ENCODE measurements at places on chromosomes 11 and 22.

DNA sequence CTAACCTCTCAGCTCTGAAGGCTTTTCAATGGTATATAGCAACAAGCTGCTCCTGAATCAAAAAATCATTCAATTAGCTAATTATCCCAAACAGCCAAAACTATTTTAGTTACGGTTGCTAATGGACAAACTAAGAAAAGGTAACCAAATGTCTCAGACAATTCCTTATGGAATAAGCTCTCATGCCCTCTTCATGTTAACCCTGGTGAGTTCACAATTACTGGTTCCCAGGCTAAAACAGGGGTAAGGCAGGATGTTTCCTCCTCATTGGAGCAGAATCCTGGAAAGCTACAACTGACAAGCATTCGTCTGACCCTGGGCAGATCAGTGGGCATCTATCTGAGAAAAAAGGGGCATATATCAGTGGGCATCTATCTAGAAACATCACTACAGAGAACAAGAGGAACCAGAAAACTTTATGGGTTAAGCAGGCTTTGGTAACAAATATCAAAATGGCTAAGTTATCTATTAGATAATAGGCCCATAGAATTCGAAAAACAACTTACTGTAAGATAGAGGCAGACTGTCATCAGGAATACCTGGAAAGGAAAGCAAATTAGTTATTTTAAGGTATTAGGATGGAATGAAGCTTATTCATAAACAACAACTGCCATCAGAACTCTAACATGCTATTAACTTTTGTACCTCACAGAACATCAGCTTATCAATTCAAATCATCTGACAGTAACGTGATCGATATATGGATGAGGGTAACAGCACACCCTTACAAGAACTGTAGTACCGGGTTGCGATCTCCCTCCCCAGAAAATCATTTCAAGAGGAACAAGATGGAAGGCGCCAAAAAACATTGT, 14.8 kb upstream of the WDR74 start:
- DNase-seq: no peak

DNA sequence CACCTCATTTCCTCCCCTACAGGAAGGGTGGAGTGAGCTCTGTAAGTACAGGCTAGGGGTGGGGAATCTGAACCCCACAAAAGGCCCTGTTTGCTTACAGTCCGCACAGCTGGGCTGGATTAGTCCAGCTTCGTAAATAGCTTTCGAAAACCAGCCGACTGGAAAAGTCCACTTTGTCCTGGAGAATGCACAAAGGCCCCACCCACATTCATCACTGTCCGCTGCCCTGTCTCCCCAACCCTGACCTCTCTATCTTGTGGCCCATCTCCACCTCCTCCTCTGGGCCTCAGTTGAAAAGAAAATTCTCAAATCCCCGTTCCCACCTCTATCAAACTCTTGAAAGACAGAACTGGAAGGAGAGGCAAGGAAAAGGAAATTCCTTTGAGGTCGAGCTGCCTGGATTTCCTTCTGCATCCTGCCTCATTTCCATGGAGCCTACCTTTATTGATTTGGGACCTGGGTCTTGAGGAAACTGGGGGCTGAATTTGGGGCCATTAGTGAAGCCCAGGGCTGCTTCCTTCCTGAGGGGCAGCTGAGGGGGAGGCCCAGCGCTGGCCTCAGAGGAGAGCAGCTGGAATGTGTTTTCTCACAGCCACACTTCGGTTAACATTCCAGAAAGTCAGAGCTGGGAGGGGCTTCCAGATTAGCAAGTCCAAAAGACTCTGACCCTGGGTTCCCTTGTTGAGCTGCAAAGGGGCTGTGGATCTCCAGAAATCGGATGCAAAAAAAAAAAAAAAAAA, 147.6 kb downstream of the FBXO7 start:
- DNase-seq: peak; percentile 91

DNA sequence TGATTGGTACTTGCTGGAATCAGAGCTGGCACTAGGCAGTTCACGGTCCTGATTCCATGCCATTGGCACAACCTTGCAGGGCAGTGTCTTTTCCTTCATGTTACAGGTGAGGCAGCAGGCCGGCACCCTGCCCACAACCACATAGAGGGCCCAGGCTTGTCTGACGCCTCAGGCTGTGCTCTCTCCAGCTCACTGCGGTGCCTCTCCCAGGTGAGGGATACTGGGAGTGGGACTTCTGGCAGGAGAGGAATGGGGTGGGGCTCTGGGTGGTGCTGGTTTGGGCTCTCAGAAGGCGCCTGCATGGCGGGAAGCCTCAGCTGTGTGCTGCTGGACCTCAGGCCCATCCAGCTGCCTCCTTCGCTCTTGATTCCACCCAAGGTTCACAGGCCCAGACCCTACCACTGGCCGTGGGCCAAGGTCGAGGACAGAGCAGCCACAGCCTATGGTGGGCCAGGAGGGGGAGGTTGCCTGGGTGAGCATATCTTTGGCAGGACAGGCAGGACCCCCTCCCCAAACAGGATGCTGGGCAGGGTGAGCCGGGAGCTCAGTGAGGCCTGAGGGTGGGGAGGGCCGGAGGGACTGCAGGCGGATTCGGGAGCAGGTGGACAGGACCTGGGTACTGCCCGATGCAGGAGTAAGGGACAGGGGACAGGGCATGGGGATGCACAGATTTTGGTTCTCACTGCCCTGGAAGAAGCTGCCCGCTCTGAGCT, 7.0 kb upstream of the MPPED1 start:
- no peak for DNase-seq

- DNase-seq: no peak
These were observed 507.6 kb downstream of the INSC start for GRCh38 chr11:15622231-15622890.

DNA sequence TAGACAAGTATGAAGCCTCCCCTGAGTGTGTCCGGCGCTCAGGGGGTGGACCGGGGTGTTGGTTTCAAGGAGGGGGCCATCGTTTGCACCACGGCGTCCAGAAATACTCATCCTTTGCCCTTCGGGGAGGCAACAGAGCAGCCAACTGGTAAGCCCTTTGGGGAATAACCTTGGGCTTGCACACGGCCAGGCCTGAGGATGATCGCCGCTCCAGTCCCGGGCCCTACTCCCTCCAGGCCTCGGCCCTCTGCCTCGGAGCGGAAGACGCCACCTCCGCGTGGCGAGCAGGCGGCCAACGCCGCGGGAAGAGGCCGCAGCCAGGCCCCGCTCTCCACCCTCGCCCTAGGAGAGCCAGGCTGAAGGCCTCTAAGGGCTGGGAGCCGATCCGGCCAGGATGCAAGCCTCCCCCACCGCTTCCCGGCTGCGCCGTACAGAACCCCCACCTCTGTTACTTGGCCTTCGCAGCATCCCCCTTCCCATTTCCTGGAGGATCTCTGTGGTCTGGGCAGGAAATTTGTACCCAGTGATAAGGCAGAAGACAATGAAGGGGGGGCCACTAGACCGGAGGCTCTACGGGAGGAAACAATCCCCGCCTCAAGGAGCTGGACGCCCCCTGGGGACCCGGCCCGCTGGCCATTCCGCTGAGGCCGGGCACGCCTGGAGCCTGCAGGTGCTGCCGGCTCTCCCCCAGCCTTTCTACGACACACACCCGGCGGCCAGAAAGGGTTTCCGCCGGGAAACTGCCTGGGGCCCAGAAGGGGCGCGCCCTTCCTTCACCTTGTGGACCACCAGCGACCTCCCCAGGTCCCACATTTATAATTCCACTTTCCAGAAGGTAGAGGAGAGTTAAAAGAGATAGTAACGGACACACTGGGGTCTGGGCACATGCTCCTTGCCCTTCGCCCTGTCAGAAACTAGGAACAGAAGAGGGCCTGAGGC, 2.6 kb downstream of the ESAM start:
- peak; percentile 73 for DNase-seq

GRCh38 chr11:104254347-104254746, 90.4 kb upstream of the PDGFD start:
- DNase-seq: no peak

DNA sequence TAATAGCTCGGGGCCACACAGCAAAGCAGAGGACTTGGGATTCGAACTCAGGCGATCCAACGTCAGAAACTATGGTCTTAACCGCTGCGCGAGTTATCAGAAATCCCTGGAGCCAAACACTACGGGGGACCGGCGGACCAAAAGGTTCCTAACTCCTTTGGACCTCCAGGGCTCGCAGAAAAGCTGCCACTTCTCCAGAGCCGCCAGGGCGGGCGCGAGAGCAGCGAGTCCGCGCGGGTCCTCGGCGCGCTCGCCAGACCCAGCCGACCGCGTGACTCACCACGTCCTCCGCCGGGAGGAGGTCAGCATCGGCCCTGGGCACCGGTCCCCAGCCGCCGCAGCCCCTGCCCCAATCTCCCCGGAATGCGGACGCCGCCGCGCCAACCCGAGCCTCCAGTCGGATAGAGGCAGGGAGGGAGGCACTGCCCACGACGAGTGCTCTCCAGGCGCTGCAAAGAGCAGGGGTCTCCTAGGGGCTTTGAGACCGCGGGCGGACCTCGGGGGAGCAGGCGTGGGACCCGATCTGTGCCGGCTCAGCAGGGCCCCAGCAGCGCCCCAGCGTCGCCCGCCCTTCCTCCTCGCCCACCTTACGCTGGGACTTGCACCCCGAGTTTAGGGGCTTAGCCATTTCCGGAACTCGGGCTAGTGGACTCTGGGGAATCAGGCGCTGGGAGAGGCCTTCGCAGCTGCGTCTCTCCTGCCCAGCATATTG, 6.2 kb upstream of the ALX4 start:
- DNase-seq: peak; percentile 66

DNA sequence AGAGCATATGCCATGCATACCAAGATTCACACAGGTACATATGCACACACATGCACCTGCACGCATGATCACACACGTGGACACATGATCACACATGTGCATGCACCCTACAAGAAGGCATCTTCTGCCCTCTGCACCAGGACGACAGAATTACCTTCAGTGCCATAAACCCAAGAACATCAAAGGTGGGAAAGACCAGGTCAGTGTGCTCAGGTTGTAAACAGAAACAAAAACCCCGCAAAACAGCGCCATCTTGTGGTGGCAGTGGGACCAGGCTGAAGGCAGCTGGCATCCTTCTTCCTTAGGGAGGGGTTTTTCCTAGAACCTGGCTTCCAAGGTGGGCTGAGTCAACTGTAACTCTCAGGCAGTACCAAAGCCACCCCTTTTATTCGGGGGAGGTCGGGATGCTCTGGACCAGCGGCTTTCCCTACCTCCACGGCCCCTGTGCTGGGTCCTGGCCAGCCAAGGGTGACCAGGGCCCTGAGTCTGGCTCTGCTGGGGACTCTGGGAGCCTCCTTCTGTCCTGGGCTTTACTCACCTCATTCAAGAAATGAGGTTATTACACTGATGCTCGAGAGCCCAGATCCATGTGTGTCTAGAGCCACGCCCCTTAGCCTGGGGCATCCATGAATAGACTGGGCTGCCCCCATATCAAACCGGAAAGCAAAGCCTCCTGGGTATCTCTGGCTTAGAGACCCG, 69.4 kb upstream of the FGF3 start:
- peak; percentile 60 for DNase-seq

Data from right kidney (tissue), 9 donors.